ENCODE measurements at places on chromosomes 5 and 9.

- peak; percentile 18 for DNase-seq
These were observed 29.6 kb upstream of the SLC9A3 start for GRCh38 chr5:553874-554273.

GRCh38 chr5:61993295-61993927, 312.6 kb upstream of the KIF2A start:
- DNase-seq = no peak

DNA sequence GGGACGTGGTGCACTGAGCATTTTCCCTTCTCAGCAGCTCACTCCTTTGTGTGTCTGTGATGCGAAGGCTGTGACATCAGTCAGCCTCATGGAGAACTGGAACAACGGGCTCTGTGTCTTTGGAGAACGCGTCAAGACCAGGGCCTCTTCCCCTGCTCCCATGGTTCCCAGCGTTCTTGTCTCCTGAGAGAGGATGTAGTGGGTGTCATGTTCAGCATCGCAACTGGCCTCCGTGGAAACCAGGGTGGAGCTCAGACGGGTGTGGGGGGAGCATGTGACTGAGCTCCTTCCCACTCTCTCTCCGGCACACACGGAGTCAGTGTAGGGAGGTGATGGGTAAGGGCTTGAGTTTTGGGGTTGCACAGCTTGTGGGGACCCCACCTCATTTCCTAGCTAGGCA, 59.7 kb downstream of the TENT4A start:
- DNase-seq = no peak

DNA sequence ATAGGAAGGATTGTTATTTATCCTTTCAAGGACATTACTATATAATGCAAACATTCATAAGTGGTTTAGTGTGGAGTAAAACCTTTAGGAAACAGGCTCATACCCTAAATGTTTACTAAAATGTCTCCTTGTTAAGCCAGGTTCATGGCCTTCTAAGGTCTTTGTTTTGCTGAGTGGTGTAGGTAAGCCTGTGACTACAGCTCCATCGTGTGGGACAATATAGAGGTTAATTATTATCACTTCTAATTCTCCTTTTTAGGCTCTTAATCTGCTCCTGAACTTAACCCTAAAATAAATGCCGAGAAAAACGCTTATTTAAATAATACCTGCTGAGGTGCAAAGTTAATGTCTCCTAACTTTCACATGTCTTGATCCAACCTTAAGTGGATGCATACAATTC, 43.8 kb downstream of the SPINK5 start:
- DNase-seq = no peak

- DNase-seq = no peak
These were observed 77.6 kb upstream of the ADRB2 start for GRCh38 chr5:148748702-148749392.

DNA sequence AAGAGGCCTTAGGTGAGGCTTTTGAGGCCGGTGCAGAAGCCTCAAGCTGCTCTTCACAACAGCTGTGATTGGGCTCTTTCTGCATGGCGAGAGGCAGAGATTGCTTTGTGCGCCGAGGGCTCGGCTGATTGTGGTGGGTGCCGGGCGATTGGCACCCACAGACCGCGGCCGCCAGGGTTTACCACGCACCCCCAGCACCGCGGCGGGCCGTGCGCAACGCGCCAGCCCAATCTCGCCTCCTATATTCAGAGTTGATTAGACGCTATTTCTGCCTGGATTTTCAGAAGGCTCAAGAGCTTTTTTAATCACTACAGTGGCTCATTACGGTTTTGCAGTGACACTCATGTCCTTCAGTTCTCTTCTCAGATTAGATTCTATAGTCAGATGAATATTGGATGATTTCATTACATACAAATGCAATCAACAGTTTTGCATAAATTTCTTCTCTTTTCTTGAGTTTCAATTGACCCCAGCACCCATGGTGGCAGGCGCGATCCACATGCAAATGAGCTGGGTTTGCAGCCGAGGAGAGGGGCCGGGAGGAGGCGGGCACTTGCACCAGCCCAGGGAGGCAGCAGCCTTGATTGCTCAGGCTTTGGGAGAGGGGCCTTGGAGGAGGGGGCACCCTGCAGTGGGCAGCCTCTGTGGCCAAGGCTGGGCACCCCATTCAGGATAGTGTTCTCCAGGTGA, 33.8 kb upstream of the PTGS1 start:
- no peak for DNase-seq

- no peak for DNase-seq
These were observed 51.9 kb upstream of the PIP5K1B start for GRCh38 chr9:68653141-68653595.

GRCh38 chr5:103674251-103674650, 111.7 kb upstream of the NUDT12 start:
- no peak for DNase-seq

DNA sequence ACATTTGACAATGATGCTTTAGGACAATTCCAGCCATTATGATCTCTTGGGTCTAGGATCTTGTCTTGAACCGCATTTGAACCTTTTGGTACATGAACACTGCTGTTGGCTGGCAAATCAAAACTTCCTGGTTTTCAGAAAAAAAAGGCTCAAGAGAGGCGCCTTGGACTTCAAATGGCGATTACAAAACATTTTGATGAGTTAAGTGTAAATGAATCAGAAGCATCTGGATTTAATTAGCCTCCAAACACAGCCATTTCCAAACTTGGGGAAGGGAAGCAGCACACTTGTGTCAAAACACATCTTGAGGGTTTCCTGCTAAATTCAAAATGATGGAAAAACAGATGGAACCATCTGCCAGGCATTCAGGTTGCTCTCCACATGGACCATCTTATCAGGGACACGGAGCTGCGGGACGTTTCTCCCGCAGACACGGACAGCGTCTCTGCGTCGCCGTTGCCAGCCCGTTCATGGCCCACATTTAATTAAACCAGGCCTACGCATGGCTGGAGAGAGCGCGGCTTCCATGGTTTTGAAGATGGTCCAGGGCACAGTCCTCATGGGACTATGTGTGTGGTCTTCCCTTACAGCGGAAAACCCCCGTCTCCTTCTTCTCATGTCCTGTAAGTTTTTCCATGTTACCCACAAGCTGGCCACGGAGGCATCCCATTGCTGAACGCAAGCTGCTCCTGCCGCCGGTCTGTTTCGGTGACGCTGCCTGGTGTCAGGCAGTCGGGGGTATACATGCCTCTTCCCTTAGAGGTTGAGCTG, 55.8 kb upstream of the PTCH1 start:
- DNase-seq = no peak

GRCh38 chr9:94586316-94586715, 7.3 kb downstream of the FBP2 start:
- DNase-seq = no peak

- peak; percentile 79 for DNase-seq
These were observed 36.1 kb upstream of the OSMR start for GRCh38 chr5:38809388-38810359.

DNA sequence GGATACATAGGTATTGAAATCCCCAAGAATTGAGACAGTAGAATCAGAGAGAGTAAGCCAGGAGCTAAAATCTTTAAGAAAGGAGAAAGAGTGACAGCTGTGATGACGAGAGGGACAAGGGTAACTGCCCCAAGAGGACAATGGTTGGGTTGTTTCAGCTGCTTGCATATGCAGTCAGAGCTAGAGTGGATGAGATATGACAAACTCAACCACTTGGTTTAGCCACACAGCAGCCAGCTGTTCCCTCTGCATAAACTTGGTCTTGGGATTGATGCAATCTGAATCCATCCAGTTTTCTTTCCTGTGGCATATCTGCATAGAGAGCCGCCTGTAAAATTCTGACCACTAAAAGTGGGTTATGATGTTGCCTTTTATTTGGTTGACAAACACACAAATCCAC, 100.7 kb downstream of the ZNF622 start:
- DNase-seq = no peak

- no peak for DNase-seq
These were observed 7.1 kb upstream of the MYOZ3 start for GRCh38 chr5:150653762-150654556.

- no peak for DNase-seq
These were observed 35.4 kb upstream of the TMC1 start for GRCh38 chr9:72485821-72486593.

- DNase-seq = no peak
These were observed 14.7 kb downstream of the LHX3 start for GRCh38 chr9:136190237-136190601.

DNA sequence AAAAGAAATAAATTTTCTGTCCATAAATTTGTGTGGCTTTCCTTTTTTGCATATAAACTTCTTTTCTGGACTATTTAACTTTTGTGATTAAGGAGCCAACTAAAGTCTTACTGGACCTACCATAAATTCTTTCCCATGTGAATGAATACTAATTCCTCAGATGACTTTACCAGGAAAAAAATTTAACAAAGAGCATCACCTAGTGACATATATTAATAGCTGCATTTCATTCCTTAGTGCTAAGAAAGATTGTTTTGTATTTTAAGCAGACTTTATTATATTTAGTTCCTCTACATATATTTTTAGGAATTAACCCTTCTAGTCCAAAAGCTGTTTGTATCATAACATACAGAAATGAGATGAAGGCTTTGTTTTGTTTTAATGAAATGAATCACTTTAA, 64.4 kb downstream of the C9orf85 start:
- DNase-seq = no peak

DNA sequence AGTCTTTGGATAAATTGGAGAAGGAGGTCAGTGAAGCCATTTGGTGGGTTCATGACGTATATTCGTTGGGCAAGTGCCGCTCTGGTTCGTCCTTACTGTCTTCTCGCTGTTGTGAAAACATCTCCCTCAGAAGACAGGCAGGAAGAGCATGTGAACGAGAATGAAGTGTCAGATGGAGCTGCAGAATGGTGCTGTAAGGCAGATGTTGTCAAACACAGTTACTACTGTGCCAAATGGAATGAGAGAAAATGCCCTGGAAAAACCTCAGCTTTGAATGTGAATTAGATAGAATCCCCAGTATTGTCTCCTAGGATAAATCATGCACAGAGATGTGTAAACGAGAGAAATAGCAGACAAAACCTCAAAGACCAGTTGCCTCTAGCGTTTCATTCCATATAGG, 121.5 kb downstream of the CAMK4 start:
- no peak for DNase-seq

GRCh38 chr9:92293075-92293354, 482 bp downstream of the IARS1 start:
- DNase-seq = no peak

DNA sequence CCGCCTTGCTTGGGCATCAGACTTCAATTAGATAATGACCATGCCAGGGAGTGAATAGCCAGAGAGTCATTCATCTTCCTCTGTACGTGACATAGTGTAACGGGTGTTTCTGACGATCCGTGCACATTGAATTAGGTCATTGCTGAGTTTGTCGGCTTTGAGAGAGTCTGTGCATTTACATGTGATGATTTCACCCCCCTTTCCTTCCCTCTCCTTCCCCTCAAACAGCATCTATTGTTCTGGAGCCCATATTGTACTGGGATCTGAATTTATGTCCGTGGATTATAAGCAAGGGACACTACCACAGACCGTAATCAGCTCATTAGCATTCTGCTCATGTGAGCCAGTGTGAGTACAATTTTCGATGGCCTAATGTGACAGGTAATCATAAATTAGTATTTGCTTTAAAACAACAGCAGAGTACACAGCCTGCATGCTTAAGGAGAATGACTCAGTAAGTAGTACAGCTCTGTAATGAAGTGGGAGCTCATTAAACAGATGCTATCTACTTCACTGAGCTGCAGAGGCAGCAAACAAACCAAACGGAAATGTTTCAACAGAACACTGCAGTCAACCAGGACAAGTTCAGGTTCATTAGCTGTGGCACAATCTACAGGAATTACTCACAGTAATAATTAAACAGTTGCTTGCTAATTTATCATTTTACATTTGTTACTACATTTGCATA, 302.1 kb downstream of the CSNK1G3 start:
- peak; percentile 55 for DNase-seq

- no peak for DNase-seq
These were observed 38.9 kb downstream of the ASTN2 start for GRCh38 chr9:117375956-117376355.

- no peak for DNase-seq
These were observed 39.1 kb downstream of the ERMP1 start for GRCh38 chr9:5793812-5794211.

- DNase-seq = no peak
These were observed 41.3 kb downstream of the NPR3 start for GRCh38 chr5:32752411-32752810.

DNA sequence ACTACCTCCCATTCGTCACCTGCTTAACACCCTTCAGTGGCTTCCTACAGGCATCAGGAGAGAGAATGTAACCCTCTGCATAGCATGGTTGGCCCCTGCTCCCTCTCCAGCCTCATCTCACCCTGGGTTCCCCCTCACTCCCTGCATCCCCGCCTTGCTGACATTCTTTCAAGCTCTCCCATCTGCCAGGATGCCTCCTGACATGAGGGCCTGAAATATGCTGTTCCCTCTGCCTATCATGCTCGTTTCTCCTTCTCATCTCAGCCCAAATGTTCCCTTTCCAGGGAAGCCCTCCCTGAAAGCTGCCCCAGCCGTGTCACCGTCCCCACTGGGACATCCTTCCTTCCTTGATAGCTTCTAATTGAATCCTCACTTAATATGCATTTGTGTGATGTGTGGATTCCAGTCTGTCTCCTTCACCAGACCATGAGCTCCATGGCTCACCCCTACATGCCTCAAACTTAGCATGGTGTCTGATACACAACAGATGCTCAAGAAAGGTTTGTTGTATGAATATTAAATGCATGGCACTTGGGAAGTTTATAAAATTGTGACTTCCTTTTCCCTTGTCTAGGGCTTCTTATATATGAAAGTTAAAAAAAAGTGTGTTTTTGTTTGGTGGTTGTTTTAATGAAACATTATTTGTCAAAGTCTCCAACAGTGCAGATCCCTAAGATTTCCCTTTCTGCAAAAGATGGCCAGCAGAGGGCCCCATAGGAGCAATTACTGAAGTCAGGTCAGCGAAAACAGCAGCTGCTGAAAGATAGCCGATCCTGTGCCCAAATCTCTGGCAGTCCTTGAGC, 7.3 kb upstream of the C5orf58 start:
- DNase-seq = peak; percentile 67

DNA sequence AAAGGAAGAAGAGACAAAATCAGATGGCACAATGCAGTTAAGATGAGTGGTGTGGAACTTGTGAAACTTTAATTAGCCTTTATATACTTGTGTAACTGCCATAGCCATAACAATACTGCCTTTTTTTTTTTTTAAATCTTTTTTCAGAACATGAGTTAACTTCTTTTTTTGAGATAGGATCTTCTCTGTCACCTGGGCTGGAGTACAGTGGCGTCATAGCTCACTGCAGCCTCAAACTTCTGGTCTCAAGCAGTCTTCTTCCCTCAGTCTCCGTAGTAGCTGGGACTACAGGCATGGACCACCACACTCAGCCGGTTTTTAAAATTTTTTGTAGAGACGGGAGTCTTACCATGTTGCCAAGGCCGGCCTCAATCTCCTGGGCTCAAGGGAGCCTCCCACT, 37.2 kb downstream of the GPBP1 start:
- no peak for DNase-seq

DNA sequence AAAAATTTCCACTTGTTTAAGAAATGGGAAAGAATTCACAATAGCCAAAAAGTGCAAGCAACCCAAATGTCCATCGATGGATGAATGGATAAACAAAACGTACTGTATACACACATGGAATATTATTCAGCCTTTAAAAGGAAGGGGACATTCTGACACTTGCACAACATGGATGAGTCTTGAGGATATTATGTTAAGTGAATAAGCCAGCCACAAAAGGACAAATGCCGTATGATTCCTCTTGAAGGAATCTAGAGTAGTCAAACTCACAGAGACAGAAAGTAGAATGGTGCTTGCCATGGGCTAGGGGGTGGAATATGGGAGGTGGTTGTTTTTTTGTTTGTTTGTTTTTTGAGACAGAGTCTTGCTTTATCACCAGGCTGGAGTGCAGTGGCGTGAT, 3.8 kb upstream of the ATP6V0E1 start:
- peak; percentile 22 for DNase-seq

- DNase-seq = peak; percentile 77
These were observed 53.4 kb upstream of the ALDH1B1 start for GRCh38 chr9:38339087-38339486.

Data from A172 (cell line).